ENCODE measurements at places on chromosomes 12 and 14.

- DNase-seq: peak; percentile 70
Observed at GRCh38 chr12:55619354-55620138, 17.1 kb upstream of the OR10P1 start.

- DNase-seq: no peak
Observed at GRCh38 chr12:106743270-106743988, 31.1 kb upstream of the RIC8B start.

DNA sequence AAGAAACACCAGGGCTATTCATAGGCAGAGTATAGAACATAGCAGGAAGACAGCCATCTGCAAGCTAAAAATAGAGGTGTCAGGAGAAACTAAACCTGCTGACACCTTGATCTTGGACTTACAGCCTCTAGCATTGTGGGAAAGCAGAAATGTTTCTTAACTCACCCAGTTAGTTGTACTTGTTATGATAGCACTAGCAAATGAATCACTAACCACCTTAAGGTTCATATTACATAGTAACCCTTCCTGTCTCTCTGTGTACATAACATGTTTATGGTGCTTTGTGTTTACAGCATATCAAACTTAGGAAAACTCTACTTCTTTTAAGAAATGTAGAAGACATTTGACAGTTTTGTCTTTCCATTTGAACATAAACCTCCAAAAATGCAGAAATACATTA is 1031.3 kb downstream of the FSCB start:
- no peak for DNase-seq

- no peak for DNase-seq
Observed at GRCh38 chr12:124776125-124776513, 87.5 kb downstream of the SCARB1 start.

- DNase-seq: no peak
Observed at GRCh38 chr14:34046799-34047520, 96.1 kb upstream of the EGLN3 start.

DNA sequence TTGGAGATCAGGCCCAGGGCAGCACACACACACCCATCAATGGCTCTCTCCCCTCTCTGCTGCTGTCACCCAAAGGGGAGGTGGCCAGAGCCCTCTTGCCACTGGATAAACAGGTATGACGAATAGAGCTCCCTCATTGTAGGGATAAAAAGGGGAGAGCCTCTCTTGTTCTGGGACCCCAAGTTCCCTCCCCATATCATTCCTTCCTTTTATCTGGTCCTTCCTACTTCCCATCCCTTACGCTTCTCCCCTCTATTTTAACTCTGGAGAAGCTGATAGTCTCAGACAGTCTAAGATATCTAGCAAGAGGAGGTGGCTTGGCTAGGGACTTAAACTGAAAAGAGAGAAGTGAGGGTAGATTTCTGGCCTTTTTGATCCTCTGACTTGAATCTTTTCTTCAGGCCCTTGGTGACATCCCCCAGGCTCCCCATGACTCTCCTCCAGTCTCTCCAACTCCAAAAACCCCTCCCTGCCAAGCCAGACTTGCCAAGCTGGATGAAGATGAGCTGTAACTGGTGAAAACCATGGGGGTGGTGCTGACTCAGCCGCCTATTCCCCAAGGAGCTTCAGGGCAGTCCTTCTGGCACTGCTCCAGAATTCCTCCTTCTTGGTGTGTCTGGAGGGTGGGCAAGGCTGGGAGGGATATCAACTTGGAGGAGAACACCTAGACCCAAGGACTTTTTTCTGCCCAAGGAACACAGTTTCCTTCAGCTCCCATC is 5.3 kb downstream of the ARHGEF25 start:
- no peak for DNase-seq

DNA sequence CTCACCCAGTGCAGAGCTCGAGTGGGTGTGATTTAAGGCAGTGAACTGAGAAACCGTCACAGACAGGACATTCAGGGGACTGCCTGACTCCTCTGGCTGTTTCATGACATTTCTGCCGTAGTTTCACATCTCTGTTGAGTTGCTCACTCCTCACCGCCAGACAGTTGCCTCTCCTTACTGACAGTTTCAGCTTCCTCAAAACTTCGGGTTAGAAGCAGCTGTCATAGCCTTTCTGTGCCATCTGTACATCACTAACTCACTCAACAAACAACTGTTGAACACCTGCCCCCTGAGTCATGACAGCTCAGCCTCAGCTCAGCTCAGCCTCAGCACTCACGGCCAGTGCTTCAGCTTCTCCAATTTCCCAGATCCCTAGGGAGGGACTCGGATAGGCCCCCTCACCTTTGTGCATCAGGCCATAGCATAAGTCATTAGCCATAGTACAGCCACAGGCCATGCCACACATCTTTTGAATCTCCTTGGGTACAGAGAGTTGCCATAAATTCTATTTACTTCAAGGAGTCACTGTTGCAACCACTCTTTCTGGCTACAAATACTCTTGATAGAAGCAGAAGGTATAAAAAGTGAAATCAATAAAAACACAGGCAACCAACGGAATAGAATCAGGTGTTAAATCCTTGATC is 6.2 kb upstream of the SLC15A4 start:
- no peak for DNase-seq

DNA sequence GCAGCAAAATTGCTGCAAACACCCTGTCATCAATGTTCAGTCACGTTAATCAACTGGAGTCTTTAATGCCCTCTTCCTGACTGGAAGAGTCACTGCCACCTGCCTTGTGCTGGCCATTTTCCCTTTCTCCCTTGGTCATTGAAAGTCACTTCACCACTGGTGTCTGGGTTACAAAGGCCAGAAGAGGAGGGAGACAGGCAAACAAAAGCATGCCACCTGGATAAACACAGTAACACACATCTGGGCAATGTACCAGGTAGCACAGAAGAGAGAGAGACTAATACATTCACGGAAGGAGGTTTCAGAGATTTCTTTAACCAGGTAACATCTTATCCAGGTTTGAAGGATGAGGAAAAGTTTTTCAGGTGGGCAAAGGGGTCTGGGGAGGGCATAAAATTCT is 32.7 kb downstream of the GPHB5 start:
- no peak for DNase-seq

DNA sequence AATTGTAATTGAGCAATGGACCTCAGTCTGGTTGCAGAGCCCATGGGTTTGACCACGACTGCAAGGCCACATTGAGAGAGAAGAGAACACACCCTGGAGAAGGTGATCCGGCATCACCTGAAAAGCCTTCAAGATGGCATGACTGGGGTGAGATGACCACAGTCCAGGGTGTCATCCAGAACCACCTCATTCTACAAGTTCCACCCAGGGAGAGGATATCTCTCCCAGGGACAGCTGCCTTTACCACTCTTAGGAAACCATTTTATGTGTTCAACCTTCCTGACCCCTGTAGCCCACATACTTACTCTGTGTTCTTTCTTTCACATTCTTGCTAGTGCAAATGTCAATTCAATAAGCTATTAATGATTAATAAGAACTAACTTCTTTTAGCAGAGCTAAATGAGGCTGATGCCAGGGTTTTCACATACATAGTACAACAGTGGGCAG is 43.4 kb upstream of the CPM start:
- DNase-seq: no peak

GRCh38 chr12:12008931-12009611 is 61.7 kb upstream of the BCL2L14 start:
- DNase-seq: no peak

DNA sequence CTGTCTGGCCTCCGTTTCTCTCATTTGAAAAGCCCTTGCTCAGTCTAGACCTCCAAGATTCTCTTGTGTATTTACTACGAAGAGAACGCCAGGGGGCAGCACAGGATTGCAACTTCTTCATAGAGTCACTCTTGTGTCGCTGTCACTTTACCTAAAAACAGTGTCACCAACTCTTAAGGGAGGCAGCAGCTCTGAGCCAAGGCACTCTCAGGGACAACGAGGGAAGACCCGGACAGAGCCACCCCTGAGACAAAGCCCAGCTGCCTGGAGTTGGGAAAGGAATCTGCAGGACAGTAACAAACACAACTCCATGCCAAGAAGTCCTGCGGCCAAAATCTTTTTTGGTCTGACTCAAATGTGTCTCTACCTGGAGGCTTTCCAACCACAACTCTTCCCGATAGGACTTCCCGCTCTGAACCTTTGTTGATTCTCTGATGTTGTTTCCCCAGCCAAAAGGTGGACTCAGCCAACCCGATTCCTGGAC is 9.6 kb upstream of the RPAP3 start:
- peak; percentile 85 for DNase-seq

GRCh38 chr12:92471551-92471950 is 231.2 kb upstream of the PLEKHG7 start:
- no peak for DNase-seq

- no peak for DNase-seq
Observed at GRCh38 chr14:96162265-96162664, 42.4 kb upstream of the BDKRB2 start.

DNA sequence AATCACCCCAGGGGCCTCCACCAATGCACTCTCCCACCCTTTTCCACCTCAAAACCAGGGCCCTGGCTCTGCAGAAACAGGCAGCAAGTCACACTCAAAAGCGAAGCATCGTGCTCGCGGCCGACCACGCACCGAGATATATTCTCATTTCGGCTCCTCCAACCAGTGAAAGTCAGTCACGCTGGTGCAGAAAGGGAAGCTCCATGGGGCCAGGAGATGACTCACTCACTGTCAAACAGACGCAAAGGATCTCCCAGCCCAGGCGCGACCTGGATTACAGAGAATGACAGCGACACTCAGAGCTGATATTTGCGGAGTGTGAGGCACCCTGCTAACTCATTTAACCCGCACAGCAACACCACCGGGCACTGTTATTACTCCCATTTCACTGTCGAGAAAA is 173.6 kb downstream of the CALM1 start:
- DNase-seq: no peak

DNA sequence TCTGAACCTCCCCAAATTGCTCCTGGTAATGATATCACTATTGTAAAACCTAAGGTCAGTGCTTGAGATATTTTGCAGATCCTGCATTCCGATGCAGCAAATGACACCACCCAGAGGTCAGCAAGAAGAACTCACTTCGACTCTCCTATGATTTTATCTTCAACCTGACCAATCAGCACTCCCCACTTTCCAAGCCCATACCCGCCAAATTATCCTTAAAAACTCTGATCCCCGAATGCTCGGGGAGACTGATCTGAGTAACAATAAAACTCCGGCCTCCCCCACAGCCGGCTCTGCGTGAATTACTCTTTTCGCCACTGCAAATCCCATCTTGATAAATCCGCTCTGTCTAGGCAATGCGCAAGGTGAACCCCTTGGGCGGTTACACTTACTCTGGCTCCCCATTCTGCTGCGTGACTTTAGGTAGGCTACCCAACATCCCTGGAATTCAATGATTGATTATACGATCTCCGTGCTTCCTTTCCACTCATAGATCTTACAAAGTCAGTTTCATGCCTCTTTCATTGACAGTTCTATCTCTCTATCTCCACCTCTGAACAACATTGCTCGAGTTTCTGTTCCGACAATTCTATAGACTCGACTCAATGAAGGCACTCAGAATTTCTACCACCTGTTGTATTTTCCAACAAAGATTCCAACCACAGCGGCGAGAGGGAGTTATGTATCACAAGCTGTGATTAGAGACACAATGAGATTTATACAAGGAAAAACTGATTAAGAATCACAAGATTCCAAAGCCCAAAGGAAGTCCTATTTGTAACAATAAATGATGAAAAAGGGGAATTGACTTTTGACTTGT is 939 bp downstream of the NPC2 start:
- DNase-seq: peak; percentile 29

DNA sequence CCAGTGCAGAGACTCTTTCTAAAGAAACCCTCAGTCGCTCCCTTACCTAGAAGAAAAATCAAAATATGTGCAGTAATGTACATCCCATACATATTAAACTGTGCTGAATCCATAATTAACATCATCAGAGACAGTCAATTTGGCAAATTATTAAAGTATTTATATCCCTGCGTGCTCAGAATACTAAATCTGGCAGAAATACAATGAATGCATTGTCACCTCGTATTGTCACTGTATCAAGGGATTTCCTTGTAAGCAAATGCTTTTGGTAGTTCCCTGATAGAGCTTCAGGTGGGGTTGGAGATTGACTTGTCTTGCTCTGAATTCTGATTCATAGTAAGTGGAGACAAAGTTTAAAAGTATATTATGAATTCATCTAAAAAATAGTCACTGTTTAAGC is 319.1 kb downstream of the PPFIA2 start:
- DNase-seq: no peak

- DNase-seq: no peak
Observed at GRCh38 chr12:24359418-24359817, 409.9 kb upstream of the SOX5 start.

DNA sequence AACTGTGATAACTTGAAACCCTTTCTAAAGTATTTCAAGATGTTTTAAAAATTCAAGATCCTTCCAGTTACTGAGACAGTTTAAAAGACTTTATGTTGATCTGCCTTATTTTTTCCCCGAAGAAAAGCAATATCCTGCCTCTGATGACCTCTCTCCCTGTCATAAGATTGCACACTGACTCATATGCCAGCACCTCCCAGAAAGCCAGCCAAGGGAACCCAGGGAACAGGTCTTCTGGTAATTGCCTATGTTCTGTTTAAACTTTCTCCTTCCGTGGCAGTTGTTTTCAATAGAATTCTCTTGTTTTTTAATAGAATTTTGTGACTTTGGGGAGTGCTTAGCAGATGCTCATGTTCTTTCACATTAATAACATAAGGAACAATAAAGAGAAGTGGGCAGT is 300.2 kb upstream of the PRKD1 start:
- no peak for DNase-seq

DNA sequence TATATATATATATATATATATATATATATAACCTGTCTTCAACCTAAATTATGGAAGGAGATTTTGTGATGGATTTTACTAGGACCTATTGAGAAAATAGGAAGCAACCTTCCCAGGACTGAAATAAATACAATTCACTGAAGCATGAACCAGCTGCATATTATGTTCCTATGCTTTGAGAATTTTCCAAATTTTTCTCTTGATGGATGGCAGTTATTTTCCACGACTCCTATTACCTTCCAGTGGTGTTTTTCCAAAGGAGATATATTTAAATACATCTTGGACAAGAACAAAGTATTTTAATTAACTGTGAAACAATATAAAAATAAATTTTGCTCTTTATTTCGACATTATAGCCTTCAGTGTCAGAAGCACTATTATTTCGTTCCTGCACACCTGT is 87.9 kb downstream of the TMTC1 start:
- DNase-seq: no peak

DNA sequence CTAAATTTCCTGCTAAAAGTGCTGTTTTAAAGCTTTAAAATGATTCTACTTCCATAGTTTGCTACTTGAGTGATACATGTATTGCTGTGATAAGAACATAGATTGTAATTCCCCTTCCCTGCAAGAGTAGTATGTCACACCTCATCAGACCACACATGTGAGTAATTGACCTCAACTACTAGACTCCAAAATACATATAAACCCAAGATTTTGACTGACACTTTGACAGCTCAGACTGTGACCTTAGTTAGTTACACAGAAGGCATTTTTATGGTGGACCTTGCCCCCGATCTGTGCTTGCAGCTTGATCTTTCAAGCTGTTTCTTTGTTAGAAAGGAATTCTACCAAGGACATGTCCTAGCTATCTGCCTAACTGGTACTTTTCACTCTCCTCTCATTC is 18.6 kb downstream of the APOBEC1 start:
- DNase-seq: no peak
